ENCODE measurements at places on chromosomes 2 and 18.
A peak's percentile ranks its signal among the peaks of the same experiment; 100 is the strongest.

- DNase-seq: no peak
Observed at GRCh38 chr2:218295029-218295428, 2.7 kb upstream of the TMBIM1 start.

DNA sequence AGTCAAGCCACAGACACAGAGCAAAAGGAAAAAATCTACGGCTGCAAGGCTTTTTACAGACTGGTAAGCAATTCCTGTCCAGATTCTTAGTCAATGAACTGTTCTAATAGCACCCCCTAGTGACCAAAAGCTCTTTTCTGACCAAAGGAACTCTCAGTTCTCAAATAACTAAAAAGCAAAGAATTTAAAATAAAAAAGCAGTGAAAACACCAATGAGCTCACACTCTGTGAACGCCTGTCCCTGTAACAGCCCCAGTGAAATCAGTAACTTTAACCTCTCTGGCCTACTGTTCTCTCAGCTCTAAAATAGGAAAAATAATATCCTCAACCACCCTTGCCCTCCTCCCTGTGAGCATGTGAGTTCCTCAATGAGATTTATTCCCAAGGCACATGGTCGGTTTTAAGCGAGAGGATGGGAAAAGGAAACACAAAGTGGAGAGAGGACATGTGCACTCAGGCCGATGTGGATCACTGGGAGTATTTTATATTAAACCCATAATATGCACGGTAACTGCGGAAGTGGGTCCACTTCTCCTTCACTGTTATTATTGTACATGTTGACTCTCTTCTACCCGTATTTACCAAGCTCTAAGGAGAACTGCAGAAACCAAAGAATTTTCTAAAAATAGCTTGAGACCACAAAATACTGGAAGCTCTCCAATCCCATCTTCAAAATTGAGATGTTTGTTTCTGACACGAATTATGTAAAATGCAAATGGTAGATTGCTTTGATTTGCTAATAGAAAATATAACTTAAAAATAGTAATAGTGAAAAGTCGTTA is 128.5 kb downstream of the STK39 start:
- DNase-seq: no peak

DNA sequence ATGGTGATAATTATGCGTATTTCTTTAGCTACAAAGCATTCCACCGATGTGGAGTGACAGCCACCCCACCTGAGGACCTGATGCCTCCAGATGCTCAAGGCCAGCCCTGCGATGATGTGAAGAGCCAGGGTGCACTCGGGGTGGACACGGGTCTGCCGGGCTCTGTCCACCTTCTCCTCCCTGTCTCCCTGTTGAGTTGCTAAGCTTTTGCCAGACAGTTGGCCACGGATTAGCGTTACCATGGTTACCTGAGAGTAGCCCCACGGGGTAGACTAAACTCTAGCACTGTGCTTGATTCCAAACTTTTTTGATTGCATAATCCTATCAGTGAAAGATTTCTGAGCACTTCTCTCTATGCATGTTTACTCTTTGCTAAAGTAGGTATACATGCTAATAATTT is 86.2 kb downstream of the SMIM21 start:
- no peak for DNase-seq

- no peak for DNase-seq
Observed at GRCh38 chr2:242046206-242046826, 176.8 kb downstream of the RTP5 start.

GRCh38 chr2:23692851-23693605 is 233.9 kb downstream of the ATAD2B start:
- DNase-seq: no peak

DNA sequence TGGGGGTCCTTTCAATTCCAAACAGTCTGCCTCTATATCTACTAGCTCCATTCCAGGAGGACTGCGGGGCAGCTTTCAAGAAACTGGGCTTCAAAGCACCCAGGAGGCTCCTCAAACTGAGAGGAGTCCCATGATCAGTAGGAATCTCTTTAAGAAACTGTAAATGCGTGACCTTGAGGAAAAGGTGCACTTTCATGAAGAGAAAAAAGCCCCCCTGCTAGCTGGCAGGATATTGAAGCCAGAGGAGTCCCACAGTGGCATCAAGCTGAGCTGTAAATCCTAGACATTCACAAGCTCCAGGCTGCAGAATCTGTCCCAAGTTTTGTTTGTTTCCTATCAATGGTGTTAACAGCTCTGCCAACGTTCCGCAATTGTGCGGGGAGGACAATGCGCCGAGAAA is 790.1 kb downstream of the SLC4A3 start:
- no peak for DNase-seq

DNA sequence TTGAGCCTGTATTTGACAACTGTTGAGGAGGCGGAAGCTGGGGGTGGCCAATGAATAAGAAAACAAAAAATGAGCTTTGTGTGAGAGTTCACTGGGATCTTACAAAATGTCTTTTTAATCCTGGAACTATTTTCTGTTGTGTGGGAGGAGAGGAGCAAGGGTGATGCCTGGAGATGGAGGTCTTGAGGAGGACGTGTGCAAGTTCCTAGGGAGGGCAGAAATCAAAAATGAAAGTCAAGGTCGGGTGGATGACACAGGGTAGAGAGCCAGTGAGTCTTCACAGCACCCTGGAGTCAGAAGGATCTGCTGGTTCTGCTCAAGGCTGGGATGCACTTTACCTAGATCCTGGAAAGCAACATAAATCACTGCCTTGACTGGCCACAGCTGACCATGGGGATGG is 180.3 kb upstream of the PKDCC start:
- DNase-seq: no peak

- no peak for DNase-seq
Observed at GRCh38 chr2:12083081-12083581, 336.7 kb downstream of the LPIN1 start.

GRCh38 chr2:2493496-2493895 is 162.4 kb upstream of the MYT1L start:
- DNase-seq: no peak

DNA sequence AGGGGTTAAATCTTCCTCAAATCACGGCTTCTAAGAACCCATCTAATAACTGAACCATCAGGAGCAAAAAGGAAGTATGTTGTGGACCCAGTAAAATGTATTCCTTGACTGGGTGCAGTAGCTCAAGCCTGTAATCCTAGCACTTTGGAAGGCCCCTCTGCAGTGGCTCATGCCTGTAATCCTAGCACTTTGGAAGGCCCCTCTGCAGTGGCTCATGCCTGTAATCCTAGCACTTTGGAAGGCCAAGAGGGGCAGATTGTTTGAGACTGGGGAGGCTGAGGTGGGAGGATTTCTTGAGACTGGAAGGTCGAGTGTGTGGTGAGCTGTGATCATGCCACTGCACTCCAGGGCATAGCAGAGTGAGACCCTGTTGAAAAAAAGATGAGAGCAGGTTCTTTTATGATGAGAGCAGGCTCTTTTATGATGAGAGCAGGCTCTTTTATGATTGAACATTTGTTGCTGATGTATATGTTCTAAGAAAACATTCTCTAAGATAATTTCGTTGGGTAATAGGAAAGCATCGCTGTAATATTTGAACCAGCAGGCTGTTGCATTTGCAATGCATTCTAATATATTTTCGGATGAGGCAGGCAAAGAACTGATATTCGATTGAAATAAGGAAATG is 3.5 kb upstream of the PARD6G start:
- DNase-seq: no peak

- peak; percentile 33 for DNase-seq
Observed at GRCh38 chr2:224973112-224974016, 68.9 kb downstream of the DOCK10 start.

- no peak for DNase-seq
Observed at GRCh38 chr2:1808981-1809422, 64.7 kb upstream of the PXDN start.

DNA sequence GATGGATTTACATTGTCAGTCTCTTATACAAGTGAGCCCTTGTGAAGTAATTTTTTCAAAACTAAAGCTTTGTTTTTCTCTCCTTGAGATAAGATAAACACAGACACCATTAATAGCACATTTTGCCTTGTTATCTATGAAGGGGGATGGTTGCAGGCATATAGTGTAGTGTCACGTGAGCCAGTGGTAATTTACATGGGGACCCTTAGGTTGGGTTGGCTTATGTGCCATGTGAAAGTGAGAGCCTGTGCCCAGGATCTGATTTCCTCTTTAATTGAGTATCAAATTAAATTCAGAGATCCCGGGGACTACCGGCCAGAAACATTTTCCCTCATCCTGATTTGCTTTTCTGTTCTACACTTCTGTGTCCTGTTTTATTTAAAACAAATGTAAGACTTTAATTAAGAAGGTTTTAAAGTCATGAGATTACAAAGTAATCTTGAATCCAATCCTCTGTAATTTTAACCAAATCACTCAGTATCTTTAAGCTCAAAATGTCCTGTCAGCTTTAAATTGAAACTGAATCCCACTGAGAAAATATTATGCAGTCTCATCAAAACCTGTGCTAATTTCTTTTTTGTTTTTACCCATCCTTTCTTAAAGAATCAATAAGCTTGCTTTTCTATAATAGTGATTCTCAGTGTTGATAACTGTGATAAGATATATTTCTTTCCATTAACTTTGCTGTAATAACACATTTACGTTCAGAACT is 63.8 kb downstream of the PTPRM start:
- DNase-seq: no peak

GRCh38 chr2:69271831-69272257 is 115.2 kb downstream of the GFPT1 start:
- no peak for DNase-seq

GRCh38 chr18:74861154-74861553 is 263.5 kb downstream of the ZNF407 start:
- no peak for DNase-seq

- no peak for DNase-seq
Observed at GRCh38 chr2:227029426-227030105, 134.4 kb downstream of the COL4A4 start.

- no peak for DNase-seq
Observed at GRCh38 chr2:23200068-23200786, 184.8 kb upstream of the KLHL29 start.

GRCh38 chr2:3902131-3902530 is 198.8 kb downstream of the DCDC2C start:
- no peak for DNase-seq

GRCh38 chr2:81895620-81896250 is 1591.2 kb upstream of the LRRTM1 start:
- no peak for DNase-seq

DNA sequence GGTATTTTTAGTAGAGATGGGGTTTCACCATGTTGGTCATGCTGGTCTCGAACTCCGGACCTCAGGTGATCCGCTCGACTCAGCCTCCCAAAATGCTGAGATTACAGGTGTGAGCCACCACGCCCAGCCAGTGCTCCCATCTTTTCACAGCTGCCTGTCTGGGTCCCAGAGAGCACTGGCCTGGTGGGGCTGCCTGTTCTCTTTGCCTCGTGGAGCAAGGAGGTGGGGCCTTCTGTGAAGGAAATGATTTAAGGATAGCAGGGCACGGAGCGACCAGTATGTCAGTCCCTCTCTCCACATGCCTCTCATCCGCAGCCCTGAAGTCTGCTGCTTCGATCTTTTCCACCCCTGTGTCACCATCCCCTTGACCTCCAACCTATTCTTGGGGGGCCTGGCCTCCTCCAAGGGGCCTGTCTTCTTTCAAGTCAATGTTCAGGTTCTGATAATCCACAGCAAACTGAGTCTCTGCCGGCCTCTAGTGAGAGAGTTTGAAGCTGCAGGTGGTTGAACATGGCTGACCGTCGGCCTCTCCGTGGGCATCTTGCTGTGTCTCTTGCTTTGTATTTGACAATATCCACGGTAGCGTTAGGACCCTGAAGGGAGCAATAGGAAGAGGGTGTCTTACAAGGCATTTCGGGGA is 28.2 kb upstream of the GIGYF2 start:
- no peak for DNase-seq

DNA sequence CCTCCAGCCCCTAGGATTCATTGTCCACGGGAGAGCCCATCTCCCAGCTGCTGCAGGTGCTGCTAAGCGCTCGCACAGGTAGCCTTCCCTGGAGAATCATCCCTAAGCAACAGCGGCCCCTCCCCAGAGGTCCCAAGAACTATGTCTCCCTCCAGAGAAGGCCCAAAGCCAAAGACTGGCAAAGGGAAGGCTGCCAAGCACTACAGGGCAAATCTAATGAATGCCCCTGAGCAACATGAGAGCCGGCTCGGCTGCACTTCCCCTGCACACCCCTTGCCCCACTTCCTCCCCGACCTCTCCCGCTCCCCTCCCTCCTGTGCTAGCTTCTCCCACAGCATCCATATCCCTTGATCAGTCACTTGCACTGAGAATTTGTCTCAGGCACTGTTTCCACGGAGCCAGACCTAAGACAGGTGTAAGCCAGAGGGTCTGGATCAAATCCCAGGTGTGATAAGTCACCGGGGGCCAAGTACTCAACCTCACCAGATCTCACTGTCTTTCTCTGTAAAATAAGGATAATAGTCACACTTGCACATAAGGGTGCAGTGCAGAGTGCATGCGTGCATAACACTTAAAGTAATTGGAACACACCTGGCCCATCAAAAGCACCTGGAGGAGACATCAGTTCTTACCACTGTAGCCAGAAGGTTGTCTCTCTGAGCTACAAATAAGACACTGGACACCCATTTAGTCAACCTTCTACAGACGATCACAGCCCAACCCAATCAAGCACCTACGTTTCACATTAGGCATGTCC is 20.1 kb upstream of the COL6A3 start:
- DNase-seq: no peak

DNA sequence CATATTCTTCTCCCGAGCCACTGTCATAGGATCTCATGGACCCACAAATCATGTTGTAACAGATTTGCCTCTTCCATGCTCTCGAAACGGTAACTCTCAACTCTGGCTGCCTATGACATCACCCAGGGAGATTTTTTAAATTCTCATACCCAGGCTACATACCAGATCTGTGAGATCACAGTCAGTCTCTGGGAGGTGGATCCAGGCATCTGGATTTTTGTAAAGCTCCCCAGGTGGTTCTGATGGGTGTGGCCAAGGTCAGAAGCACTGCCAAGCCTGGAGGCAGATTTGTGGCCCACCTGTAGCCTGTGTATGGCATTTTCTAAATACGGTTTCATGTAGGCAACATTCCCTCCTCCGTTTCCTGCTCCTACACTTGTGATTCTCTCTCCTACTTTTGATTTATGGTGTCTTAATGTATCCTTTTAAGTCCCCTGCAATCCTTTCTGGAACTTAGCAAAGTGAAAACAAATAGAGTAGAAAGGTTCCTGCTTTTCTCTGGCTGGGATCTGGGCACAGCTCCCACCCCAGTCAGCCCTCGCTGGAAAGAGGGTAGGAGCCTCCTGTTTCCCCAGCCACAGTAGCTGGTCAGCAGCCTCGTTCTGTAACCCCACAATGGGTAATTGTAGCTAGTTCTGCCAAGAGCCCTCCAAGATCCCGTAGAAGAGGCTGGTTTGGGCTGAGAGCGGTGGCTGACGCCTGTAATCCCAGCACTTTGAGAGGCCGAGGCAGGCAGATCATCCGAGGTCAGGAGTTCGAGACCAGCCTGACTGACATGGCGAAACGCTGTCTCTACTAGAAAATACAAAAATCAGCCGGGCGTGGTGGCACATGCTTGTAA is 96.2 kb downstream of the KLHL29 start:
- DNase-seq: no peak

GRCh38 chr18:56221195-56222065 is 417.0 kb downstream of the TXNL1 start:
- DNase-seq: no peak
